ENCODE measurements at places on chromosomes 6 and 20. TPM values are rescaled to one million over a fixed set of nuclear protein-coding genes. Genes with fewer than 3 reads are reported as not detected.

DNA sequence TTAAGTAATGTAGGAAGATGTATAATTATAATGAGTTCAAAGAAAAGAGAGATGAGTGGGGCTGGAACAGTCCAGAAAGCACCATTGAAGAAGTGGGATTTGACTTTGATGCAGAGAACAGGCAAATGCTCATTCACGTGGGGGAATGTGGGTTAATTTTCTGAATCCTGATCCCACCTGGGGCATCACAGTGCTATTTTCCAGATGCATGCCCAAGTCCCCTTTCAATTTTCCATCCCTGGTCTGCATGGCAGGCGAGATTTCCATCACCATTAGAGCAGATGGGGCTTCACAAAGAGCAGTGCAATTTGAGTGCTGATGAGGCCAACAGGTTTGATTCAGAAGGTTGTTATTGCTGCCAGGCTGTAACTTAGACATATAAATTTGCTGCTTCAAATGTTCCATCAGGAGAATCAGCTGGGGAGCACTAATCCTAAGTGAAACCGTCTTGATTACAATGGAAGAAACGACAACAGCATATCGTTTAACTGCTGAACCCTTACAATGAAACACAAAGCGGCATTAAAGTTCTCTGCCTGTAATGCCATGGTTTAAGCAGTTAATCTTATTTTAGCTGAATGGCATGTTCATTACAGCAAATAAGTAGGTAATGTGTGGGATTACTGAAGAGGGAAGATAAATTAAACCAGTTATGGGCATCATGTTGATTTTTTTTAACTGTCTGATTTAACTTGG is 45.2 kb downstream of the OSTM1 start:
- no peak for DNase-seq

Gene CEP162
- total RNA-seq, result 11.0 TPM

DNA sequence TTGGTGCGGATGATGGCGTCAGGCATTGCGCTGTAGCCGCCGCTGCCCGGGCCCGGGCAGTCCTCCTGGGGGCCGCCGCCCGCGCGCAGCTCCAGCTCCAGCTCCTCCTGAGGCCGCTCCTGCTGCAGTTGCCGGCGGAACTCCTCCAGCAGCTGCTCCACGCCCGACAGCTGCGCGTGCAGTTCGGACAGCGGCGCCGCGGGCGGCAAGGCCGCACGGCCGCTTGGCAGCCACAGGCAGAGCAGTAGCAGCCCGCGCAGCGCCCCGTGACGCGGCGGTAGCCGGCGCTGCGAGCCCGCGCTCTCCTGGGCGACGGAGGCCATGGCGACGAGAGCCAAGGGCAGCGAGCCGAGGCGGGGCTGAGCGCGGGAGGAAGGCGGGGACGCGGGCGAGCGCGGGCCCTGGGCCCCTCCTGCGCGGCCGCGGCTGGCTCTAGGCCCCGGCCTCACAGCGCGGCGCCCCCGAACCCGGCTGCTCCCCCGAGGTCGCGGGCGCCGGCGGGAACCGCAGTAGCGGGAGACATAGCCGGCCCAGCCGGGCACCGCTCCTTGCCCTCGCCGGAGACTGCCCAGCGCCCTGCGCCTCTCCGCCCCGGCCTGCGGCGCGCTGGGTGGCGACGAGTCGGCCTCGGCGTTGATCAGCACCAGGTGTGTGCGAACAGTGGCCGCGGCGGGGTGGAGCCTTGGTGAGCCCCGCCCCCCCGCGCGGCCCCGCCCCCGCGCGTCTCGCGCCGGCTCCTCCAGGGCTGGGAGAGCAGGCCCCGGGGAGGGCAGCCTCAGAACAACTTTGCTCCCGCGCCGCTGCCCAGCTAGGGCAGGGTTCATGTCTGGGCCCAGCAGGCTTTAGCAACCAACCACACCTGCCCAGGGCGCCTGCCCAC is at the start of gene LRP11:
Gene LRP11 (minus strand): TSS at position 662 of the 880 bp plus-strand sequence. CDS start 339 bp downstream, at position 323.
- DNase-seq, result peak; percentile 94

DNA sequence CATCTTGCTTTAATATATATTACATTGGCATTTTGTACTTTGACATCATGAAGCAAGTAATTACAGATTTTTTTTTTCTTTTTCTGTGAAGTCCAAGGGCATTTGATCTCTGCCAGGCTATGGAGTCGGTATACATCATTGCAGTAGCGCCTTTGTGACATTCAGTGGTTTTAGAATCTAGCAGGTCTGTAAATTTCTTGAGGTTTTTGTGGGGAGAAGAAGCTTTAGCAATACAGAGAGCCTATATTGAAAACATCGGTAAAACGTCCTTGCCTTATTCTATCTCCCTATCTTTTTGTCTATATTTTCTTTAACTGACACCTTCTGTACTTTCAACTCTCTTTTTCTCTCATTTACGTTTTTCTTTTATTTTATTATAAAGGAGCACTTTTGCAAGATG is 47.2 kb downstream of the DUSP22 start:
- DNase-seq, result no peak

DNA sequence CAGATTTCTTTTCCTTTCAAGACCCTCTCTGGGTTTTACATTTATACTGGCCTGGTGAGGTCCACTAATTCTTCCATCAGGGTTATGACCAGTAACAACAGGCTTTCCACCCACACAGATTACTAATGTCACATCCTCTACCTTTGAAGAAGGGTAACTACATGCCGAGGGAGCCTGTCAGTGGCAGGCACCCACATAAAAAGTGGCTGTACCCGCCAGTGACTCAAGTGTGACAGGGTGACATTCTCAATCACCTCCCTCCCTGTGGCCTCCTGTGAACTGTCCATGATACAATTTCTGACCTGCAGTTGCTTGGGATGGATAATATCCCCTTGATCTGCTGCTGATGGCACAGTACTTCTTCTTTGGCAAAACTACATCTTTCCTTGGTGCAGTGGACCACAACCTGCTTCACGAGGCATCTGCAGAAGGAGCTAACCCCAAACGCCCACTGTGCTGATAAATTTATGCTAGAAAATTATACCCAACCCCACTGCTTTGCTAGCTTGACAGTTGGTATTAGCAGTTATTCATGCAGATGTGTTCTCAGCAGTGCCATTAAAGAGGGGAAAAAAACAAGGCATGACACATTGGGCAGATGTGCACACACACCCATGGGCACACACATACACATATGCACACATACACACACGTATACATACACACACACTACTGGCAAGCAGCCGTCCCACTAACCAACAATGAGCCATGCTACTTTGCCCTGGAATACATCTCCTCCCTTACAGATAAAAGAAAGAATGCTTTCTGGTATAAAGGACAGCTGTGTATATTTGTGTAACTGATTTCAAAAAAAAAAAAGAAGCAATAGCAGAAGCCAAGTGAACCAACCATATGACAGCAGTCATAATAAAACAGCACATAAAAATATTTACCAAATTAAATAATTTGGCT is 20.8 kb downstream of the GFOD1 start:
- DNase-seq, result no peak

GRCh38 chr20:24953209-24953575 is 4.1 kb downstream of the CST7 start:
- no peak for DNase-seq

Gene EYS
- total RNA-seq, result not detected

DNA sequence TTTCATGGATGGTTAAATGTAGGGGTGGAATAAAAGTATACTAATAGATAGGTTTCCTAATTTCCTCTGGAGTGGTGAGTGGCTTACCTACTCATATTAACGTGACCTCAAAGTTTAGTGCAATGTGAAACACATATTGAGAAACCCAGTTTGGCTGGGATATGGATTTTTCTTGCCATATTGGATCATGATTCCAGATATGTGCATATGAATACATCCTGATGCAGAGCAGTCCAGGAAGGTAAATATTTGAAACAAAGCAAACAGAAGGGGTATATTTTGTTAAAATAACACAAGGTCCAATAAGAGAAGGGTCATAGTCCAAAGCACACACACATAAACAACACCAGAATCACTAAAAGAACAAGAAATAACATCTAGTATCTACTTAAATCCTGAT is 608.1 kb downstream of the PKHD1 start:
- DNase-seq, result no peak

Gene ZBTB46
- 19.7 TPM for total RNA-seq

DNA sequence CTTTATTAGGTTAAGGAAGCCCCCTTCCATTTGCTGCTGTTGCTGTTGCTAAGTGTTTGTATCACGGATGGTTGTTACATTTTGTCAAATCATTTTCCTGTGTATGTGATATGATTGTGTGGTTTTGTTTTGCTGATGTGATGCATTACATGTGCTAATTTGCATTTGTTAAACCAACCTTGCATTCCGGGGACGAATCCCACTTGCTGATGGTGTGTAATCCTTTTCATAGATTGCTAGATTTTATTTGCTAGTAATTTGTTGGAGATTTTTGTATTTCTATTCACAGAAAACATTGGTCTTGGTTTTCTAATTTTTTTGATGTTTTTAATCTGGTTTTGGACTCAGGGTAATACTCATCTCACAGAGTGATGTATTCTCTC is 167.8 kb downstream of the WDR27 start:
- no peak for DNase-seq

- DNase-seq, result no peak
Measured at GRCh38 chr6:144878577-144878976, 593.4 kb downstream of the UTRN start.

- no peak for DNase-seq
Measured at GRCh38 chr6:38319256-38320212, 320.2 kb downstream of the BTBD9 start.

DNA sequence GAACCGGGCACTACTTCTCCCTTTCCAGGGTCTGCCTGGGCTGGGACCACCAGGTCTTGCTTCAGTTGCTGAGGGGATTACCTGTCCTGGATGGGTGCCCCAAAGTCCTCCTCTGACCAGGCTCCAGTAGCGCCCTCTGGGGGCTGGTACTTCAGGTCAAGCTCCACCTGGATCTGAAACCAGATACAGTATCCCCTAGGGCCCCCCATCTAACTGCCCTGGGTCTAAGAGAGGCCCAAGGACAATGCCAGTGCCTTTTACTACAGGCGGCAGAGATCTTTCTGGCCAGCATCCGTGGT is 11.2 kb upstream of the SPAG4 start:
- DNase-seq, result peak; percentile 65

Gene OTOR
- not detected for total RNA-seq

- no peak for DNase-seq
Measured at GRCh38 chr6:127933852-127934840, 33.3 kb upstream of the THEMIS start.

Gene SLC52A3
- total RNA-seq, result 3.6 TPM

Gene NRN1
- 24.4 TPM for total RNA-seq

DNA sequence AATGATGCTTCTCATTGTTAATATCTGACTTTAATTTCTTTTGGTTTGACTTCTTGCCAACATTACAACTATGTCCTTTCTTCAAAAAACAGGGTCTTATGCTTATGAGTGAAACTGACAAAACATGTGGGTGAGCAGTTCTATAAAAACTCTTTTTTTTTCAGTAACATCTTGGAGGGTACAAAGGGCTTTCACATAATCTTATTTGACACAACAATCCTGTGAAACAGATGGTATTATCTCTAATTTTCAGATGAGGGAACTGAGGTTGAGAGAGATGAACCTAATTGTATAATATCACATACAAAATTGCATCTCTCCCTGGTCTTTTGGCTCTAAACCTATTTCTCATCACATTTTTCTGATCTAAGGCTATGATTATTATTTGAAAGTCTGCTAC is 38.3 kb downstream of the MAPK14 start:
- no peak for DNase-seq

- no peak for DNase-seq
Measured at GRCh38 chr6:6565488-6565887, 23.0 kb upstream of the LY86 start.

Gene EDN3
- total RNA-seq, result 0.87 TPM

Gene BCAS1
- 0.81 TPM for total RNA-seq

DNA sequence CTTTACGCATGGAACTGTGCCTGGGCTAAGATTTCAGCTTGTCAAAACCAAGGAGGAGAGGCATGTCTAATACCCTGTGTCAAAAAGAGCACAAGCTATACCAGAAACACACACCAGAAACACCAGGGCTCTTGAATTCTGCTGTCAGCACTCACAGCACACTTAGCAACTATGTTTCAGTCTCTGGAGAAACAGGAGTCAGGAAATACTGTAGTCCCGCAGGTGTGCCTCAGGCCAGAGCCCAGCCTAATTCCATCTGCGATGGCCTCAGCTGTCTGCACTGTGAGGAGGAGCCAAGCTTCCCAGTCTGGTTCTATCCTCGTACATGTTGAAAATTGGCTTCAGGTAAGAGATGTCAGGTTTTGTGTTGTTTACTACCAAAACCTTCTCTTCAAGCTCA is 31.6 kb downstream of the MTRES1 start:
- no peak for DNase-seq

DNA sequence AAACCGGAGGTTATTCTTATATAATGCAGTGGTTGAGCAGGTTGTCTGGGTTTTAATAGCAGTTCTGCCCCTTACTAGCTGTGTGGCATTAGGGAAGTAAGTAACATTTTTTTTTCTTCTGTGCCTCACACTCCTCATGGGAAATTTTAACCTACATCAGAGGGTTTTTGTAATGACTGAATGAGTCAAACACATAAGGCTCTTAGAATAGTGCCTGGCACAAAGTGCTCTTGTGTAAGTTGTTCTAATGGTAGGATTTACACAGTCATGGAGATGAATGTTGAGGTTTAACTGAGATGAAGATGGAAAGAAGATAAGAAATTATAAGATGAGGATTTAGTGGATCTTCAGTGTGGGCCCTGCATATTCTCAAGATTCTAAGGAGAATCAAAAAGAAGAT is 68.4 kb upstream of the PHIP start:
- DNase-seq, result no peak

Gene ULBP1
- total RNA-seq, result 1.2 TPM

Gene NOTCH4
- total RNA-seq, result 78.7 TPM

Gene ZNF133
- 11.1 TPM for total RNA-seq

- DNase-seq, result no peak
Measured at GRCh38 chr6:56513631-56514030, 129.1 kb downstream of the DST start.
